Activated CD4-positive, CD25-positive, alpha-beta regulatory T cell treated with anti-CD3 and anti-CD28 coated beads, Interleukin-2, amount 50 U/mL, for 24 hours (primary cell): ENCODE measurements at places on chromosomes 6 and 20.

DNA sequence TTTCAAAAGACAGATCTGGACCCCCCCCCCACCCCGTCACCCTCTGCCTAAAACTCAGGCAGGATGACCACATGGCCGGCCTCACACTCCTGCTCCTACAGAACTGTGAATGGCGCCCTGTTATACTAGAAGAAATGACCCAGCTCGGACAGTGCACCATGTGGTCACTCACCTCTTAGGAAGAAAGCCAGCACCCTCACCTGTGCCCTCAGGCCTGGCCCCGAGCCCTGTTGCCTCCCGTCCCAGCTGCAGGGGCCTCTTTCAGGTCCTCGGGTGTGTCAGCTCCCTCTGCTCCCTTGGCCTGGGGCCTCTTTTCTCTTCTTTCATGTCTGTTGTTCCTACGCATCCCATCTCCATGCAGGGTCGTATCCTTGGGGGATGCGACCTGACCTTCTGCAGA is 23.7 kb downstream of the OSBPL2 start:
- ATAC-seq = no peak

- no peak for ATAC-seq
Observed at GRCh38 chr6:67112120-67112519, 1405.1 kb upstream of the EYS start.

GRCh38 chr6:139905404-139906052 is 531.1 kb upstream of the CITED2 start:
- ATAC-seq = no peak

DNA sequence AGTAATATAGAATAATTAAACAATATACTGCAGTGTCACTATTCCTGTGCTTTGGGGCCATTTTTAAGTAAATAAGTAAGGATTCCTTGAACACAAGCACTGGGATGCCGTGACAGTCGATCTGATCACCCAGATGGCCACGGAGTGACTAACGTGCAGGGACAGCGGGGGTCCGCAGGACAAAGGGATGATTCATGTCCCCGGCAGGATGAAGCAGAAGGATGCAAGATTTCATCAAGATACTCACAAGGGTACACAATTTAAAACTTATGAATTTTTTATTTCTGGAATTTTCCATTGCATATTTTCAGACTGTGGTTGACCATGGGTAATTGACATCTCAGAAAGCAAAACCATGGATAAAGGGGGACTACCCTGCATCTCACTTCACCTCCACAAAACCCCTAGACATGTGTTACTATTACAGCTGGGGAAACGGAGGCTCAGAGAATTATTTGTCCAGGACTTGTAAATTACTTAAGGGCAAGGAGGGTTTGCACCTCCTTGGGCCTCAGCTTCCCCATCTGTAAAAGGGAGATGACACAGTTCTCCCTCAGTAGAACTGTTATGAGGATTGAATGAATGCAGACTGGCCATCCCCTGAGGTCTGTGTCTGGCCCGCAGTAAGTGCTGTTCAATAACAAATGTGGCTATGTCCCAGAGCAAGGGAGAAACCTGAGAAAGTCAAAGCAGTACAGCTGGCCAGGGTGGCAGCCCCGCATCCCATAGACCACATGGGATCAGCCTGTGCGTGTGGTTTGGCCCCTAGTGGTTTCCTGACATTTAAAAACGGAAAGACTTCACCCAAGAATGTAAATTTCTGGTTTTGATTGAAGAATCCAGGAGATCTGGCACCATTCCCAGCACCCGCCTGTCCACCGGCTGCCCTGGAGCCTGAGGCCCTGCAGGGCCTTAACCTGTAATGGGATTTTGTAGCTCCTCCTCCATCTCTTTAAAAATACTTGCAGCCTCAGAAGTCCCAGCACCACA is 235.5 kb downstream of the BMP7 start:
- no peak for ATAC-seq

DNA sequence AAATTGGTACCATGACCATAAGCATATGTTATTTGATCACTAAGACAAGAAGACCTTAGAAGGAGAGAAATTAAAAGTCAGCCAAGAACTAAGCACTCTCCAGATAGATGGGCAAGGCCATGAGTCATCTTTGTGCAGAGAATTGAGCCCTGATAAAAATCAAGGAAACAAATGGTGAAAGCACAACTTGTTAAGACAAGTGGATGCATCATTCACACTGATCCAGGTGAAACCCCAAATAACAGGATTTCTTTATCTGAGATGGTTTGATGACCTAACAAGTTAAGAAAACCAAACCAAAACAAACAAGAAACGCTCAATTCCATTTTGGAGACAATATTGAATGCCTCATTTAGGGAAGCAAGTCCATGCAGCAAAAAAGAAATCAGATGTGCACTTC is 121.6 kb downstream of the ADAT2 start:
- ATAC-seq = no peak

GRCh38 chr6:51273228-51273961 is 454.7 kb downstream of the TFAP2B start:
- no peak for ATAC-seq

- no peak for ATAC-seq
Observed at GRCh38 chr6:17413313-17413750, 19.9 kb downstream of the CAP2 start.
